ENCODE measurements at places on chromosomes 4 and X.

- no peak for DNase-seq
These were observed 54.1 kb downstream of the SYTL5 start for GRCh38 chrX:38060331-38060878.

DNA sequence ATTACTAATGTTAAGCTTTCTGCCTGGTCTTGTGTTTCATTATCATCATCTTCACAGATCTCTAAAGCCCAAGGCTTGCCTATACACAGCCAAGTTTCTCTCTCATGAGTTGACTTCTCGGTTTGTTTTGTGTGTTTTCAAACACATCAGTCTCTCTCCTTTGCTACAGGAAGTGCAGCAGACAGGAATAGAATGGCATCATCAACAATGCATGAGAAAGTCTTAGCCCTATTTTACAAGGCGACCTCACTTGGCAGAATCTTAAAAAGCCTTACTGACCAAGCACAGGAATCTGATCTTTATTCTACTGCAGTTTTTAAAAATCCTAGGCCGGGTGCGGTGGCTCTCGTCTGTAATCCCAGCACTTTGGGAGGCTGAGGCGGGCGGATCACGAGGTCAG, 36.8 kb downstream of the CC2D2A start:
- DNase-seq, result no peak

GRCh38 chrX:75181721-75182120, 25.6 kb upstream of the ABCB7 start:
- no peak for DNase-seq

- DNase-seq, result no peak
These were observed 186.0 kb downstream of the CRLF2 start for GRCh38 chrX:1026263-1027015.

DNA sequence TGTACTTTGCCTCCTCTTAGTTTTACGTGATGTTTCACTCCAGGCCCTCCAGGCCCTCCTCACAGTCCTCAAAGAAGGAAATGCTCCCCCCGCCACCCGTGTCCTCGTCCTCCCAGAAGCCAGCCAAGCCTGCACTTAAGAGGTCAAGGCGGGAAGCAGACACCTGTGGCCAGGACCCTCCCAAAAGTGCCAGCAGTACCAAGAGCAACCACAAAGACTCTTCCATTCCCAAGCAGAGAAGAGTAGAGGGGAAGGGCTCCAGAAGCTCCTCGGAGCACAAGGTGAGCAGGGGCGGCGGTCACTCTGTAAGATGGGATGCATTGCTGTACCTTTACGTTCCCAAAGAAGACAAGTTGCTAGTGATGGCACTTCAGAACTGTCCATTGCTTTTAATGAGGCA, 94.4 kb downstream of the KLHL8 start:
- no peak for DNase-seq

DNA sequence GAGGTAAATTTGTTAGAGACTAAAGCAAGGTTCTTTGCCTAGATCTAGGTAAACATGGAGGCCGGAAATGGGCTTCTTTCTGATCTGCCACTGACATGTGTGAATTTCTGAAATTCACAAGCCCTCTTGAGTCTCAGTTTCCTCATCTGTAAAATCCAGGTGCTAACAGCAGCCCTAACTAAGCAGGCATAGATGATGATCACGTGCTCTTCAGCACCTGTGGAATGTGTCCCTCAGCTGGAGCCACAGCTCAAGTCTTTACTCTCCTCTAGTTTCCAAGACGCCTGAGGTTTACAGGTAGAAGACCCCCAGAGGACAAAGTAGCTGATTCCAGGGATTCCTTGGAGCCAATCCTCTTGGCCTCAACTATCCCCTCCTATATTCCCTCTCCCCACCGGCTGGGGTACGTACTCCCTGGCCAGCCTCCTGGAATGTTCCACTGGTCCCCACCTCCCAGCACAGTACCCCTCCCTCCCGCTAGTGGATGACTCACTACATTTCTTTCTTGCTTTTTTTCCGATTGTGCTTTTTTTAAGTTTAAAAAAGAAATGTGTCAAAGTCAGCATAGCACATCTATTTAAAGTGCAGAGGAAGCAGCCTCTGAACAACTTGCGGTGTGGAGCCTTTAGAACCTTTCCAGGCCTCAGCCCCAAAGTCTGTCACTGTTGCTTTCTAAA, 98.4 kb downstream of the PHKA2 start:
- DNase-seq, result no peak

DNA sequence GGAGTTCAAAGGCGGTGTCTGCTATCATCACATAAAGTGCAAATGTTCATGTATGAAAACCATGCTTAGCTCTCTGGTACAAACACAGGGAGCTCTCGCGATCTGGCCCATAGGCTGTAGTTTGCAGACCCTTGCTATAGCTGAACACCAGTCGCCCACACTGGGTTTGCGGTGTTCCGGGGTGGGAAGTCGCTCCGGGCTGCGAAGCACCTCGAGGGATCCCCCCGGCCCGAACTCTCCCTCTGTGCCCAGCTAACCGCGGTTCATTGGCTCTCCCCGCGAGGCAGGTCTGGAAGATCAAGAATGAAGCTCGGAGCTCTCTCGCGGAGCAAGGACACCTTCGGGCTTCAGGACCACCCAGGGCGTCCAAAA, 341 bp upstream of the PRPS2 start:
- DNase-seq, result no peak

DNA sequence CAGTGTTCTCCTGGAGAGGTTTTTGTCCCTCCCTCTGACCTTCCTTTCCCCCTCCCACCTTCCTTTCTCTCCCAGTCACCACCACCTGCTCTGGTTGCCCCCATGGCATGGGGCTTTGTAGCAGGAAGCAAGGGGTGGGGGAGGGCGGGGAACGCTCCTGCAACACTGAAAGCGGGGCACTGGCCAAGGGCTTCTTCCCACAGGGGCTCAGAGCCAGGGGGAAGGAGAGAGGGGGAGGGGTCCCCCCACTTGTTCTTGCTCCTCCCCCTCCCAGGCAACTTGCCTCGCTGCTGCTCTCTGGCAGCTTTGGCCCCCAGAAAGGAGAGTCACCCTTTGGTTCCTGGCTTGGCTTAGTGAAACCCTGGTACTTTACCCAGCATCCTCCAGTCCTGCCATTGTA, 48.4 kb downstream of the BCORL1 start:
- DNase-seq, result no peak

DNA sequence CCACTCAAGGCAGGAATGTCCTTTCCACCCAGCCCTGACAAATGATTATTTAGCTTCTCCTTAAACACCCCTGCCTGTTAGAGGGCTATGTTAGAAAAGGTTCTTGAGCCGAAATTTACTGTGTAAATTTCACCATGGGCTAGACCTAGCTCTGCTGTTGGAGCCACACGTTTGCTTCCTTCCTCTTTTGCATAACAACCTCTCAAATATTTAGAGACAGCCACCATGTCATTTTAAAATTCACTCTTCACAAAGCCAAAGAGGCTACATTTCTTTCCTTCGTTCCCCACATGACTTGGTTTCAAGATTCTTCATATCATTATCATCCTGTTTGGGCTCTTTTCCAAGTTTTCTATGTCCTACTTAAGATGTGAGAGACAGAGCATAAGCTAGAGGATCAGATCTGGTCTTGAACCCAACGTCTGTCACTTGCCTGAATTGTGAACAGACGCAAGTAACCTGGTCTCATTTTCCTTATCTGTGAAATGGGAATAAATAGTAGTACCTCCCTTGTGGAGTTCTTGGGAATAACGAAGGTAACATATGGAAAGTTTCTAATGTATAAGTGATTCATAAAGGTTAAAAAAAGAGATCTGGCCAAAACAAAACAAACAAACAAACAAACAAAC, 6.7 kb downstream of the DOCK11 start:
- no peak for DNase-seq

- no peak for DNase-seq
These were observed 89.2 kb downstream of the GATB start for GRCh38 chr4:151671541-151672059.

GRCh38 chr4:177309522-177310371, at the start of gene NEIL3:
Gene NEIL3, plus strand, starts transcription at chr4:177309874. Its CDS starts 80 bp downstream, at chr4:177309954.
- DNase-seq, result peak; percentile 70

GRCh38 chrX:117038918-117039440, 576.2 kb upstream of the CT83 start:
- no peak for DNase-seq

DNA sequence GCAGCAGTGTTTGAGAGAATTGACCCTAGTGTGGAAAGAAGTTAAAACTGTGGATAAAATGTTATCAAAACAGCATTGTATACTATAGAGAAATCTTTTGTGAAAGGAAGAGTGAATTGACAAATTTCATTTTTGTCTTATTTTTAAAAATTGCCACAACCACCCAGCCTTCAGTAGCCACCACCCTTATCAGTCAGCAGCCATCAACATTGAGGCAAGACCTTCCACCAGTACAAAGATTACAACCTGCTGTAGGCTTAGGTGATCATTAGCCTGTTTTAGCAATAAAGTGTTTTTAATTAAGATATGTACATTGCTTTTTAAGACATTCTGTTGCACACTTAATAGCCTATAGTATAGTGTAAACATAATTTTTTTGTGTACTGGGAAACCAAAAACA, 91.1 kb downstream of the NFKB1 start:
- DNase-seq, result no peak

DNA sequence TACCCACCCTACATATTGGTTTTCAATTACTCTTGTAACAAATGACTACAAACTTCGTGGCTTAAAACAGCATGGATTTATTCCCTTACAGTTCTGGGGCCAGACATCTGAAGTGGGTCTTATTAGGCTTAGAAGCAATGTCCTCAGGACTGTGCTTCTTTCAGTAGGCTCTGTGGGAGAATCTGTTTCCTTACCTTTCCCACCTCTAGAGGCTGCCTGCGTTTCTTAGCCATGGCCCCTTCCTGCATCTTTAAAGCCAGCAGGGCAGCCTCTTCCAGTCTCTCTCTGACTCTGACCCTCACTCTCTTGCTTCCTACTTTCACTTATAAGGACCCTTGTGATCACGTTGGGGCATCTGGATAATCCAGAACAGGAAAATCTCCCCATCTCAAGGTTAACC, 252.5 kb upstream of the PGRMC2 start:
- no peak for DNase-seq

DNA sequence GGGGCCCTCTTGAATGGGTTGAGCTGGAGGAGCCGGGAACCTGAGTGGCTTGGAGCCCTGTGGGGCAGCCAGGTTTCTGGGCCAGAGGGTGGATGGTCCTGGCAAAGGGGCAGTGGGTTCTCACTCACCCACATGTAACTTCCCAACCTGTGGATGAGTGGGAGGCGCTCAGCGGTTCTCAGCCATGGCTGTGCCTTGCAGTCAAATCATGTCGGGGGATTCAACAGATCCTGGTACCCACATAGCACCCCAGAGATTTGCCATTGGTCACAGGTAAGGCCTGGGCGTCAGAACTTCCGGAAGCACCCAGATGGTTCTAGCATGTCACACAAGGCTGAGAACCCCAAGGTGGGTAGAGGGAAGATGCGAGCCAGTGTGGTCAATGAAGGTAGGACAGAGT, 21.9 kb upstream of the CLCN4 start:
- DNase-seq, result no peak

GRCh38 chr4:187069398-187069797, 345.7 kb upstream of the FAT1 start:
- no peak for DNase-seq

- DNase-seq, result no peak
These were observed 105.3 kb upstream of the SPRY1 start for GRCh38 chr4:123291329-123291728.
